ENCODE measurements at places on chromosomes 5 and 9. TPM values are rescaled to one million over a fixed set of nuclear protein-coding genes. Genes with fewer than 3 reads are reported as not detected.

DNA sequence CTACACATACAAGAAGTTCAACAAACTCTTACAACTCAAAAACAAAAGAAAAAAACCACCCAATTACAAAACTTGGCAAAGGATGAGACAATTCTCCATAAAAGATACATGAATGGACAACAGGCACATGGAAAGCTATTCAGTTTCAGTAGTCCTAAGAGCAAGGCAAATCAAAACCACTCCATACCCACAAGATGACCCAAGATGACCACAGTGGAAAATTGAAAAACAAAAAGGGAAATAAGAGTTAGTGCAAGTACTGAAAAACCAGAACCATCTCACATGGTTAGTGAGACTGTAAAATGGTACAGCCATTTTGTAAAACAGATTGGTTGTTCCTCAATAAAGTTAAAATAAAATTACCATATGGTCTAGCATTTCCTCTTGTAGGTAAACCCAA is 287.1 kb upstream of the CDH9 start:
- no peak overlapping the region for H3K4me3 ChIP-seq
- H3K27ac ChIP-seq: no peak overlapping the region
- H3K27me3 ChIP-seq: no peaks in the 10 kb centered on the region

DNA sequence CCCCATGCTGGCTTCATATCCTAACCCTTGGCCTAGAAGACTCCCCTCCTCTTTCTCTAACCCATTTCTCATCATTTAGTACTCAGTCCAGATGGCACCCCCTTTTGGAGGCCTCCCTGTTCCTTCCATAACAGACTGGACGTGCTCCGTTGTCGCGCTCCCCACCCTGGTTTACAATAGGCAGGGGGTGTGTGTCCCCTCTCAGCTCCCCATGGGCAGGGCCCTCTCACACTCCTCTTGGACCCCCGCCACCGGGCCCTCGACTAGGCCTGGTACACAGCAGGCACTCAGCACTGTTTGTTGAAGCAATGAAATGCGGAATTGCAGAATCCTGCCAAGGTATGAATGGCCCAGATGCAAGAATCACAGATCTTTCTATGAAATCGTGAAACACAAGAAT is 227.4 kb downstream of the FSTL4 start:
- no peak overlapping the region for H3K4me3 ChIP-seq
- H3K36me3 ChIP-seq: no peaks in the 10 kb centered on the region
- peaks cover 10% of the 10 kb centered on the region for H3K27me3 ChIP-seq
- no peak overlapping the region for H3K27ac ChIP-seq
- H3K4me1 ChIP-seq: no peaks in the 10 kb centered on the region
- DNase-seq: no peak

- no peak overlapping the region for H3K27ac ChIP-seq
- H3K36me3 ChIP-seq: peaks cover 8% of the 10 kb centered on the region
- no peaks in the 10 kb centered on the region for H3K4me1 ChIP-seq
Measured at GRCh38 chr5:122999947-123000563, 36.5 kb downstream of the PPIC start.

DNA sequence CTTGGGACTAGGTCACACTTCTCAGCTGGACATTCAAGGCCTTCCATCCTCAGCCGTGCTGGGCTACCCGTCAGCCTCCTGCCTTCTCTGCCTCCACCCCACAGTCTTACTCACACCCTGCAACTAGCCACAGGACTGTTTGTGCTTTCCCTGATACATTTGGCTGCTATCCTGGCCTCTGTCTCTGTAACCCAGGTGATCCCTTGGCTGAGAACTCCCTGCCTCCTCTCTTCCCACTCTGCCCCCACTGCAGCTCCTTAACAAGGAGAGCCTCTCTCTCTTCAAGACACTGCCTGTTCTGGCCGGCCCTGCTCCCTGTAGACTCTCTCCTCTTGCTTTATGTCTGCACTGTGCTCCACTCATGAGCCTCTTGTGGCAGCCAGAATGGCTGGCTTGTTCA is 120.6 kb downstream of the MSX2 start:
- peaks cover 3% of the 10 kb centered on the region for H3K27me3 ChIP-seq
- H3K4me3 ChIP-seq: no peak overlapping the region
- no peak overlapping the region for H3K27ac ChIP-seq
- no peaks in the 10 kb centered on the region for H3K36me3 ChIP-seq
- no peak for DNase-seq

DNA sequence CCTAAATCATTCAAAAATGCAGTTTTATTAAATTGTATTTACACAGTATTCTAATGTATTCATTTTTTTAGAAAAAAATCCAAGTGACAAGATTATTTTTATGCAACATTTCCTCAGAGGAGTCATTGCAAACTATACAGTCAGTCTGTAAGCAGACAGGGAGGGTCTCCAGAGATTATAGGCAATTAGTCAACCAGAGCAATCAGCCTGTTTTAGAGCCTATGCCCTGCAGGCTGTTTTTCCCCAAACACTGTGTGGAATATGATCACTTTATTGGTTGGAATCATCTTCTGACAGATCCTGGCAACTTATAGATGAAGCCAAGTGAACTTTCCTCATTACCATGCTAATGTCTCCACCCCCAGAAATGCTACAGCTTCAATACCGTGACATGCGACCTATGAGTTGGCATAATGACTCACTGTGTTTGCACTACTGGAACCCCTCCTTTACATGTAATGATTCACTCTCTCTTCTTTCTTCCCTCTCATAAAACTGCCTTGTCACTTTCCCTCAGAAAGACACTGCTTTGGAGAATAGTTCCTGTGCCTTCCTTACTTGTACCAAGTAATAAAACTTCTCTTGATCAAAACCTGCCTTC is 577.7 kb upstream of the FTMT start:
- peak overlapping the region; percentile 75 for H3K27ac ChIP-seq
- no peaks in the 10 kb centered on the region for H3K27me3 ChIP-seq
- peaks cover 11% of the 10 kb centered on the region for H3K4me1 ChIP-seq
- H3K36me3 ChIP-seq: no peaks in the 10 kb centered on the region

The MACROH2A1 gene
- 115 TPM for polyA plus RNA-seq

The GRIA1 gene
- polyA plus RNA-seq: 0.13 TPM

DNA sequence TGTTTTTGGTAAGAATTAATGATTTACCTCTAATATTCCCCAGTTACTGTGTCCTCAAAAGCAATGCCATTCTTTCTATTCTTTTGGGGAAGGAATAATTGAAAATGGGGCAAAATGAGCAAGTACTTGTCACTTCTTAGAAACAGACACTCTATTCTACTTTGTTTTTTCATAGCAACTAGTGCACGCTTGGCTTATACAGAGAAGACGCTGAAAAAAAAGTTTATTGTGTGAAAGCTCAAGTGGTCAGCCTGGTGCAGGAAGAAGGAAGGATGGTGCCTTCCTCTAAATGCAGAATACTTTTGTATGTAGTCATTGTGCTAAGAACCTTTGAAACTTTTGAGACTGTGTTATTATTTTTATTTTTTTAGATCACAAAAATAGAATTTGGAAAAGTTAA is 29.6 kb downstream of the ANKDD1B start:
- peak overlapping the region; percentile 69 for H3K27ac ChIP-seq
- H3K36me3 ChIP-seq: no peaks in the 10 kb centered on the region
- 0 out of 2 replicates have a peak, but pooled peaks cover 5% of the 10 kb centered on the region for H3K27me3 ChIP-seq
- DNase-seq: peak; percentile 32
- H3K4me3 ChIP-seq: peak overlapping the region; percentile 34

- DNase-seq: peak; percentile 84
- H3K27ac ChIP-seq: peak overlapping the region; percentile 40
Measured at GRCh38 chr5:5145651-5146529, 5.8 kb downstream of the ADAMTS16 start.

DNA sequence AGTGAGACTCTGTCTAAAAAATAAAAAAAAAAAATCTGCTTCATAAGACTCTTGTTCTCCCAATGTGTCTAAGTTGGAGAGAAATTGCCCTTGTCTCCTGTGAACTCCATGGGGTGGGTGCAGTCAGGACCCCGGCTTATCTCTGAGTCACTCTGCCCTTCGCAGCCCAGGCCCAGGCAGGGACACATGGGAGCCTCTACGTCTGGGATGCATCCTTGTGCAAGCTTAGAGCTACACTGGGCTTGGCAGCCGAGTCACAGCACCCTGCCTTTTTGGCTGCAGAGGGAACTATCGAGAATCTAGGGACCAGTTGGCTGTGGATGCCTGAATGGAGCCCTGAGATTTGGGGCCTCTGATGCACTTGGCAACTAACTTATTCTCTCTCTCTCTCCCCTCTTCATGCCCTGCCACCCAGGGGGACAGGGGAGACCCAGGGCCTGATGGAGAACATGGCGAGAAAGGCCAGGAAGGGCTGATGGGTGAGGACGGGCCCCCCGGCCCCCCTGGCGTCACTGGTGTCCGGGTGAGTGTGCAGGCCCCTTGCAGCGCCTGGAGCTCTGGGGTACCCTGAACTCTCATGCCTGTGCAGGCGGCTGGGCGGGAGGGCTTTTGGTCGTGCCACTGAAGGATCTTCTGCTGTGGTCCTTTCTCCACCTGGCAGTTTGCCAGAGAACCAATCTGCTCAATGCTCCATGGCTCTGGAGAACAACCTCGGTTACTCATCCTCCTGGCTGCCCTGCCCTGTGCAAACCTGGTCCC is 47.5 kb upstream of the ORM1 start:
- no peak overlapping the region for H3K4me3 ChIP-seq
- no peaks in the 10 kb centered on the region for H3K36me3 ChIP-seq
- no peak overlapping the region for H3K27ac ChIP-seq

GRCh38 chr5:157721159-157721558 is 10.1 kb upstream of the THG1L start:
- no peak overlapping the region for H3K4me3 ChIP-seq
- H3K36me3 ChIP-seq: no peaks in the 10 kb centered on the region
- DNase-seq: no peak

DNA sequence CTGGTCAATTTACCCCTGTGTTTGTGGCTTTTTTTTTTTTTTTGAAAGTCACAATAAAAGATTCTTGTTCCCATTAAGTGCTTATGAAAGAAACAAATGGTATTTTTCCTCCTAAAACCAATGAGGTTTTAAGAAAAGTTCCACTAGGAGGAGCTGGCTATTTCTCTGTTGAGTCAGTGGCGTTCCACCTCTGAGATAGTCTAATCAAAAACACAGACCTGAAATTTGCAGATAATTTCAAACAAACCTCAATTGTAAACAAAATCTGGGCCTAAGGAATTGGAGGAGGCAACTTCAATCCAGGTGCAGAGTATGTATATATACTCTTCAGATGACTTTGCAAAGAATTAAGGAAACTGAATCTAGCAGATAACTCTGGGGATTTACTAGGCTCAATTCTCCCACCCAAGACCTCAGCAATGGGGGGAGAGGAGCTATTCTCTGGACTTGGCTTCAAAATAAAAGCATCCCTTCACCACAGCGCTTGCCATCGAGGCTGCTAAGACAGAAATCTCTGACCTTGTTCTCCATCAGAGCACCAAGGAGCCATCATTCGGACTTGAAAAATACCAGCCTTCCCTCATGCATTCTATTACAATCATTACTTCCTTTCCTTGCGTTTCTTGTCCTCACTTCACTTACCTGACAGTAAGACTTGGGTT is 52.4 kb downstream of the FANCC start:
- H3K27me3 ChIP-seq: no peaks in the 10 kb centered on the region
- no peaks in the 10 kb centered on the region for H3K36me3 ChIP-seq
- DNase-seq: peak; percentile 69
- H3K4me3 ChIP-seq: no peak overlapping the region

GRCh38 chr5:27592231-27592630 is 553.8 kb upstream of the CDH9 start:
- H3K4me1 ChIP-seq: no peaks in the 10 kb centered on the region

- H3K27me3 ChIP-seq: no peaks in the 10 kb centered on the region
- H3K27ac ChIP-seq: no peak overlapping the region
- H3K36me3 ChIP-seq: no peaks in the 10 kb centered on the region
- H3K4me3 ChIP-seq: no peak overlapping the region
Measured at GRCh38 chr9:122076773-122077172, 16.3 kb downstream of the TTLL11 start.

DNA sequence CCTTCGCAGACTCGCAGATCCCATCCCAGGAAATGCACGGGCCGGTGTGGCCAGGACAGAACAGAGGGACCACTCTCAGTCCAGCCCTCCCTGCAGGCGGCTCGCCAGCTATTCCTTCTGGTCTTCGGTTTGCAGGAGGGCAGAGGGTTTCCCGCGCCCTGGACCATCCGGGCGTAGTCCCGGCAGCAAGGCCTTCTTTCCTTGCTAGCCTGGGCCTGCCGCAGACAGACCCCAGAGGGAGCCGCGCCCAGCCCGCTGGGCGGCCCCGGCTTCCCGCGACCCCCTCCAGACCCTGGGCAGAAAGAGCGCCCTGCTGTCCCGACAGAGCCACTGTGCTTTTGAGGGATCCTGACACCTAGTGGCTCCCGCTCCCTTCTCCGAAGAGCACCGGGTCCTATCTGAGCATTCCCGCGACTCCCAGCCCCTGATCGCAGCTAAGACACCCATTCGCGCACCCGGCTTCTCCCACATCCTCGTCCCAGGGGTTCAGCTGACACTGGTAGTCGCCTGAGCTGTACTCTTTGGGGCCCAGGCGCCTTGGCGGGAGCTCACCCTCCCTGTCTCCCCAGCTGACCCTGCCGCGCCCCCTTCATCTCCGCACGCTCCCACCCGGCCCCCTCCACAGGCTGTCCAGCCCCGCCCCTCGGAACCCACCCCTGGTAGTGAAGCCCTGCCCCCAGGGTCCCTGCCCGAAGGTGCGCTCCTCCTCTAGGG is 1.1 kb downstream of the CFAP90 start:
- H3K27me3 ChIP-seq: peaks cover 20% of the 10 kb centered on the region
- H3K36me3 ChIP-seq: no peaks in the 10 kb centered on the region
- no peaks in the 10 kb centered on the region for H3K4me1 ChIP-seq
- H3K4me3 ChIP-seq: no peak overlapping the region
- DNase-seq: peak; percentile 18

The SERINC5 gene
- 5.4 TPM for polyA plus RNA-seq

DNA sequence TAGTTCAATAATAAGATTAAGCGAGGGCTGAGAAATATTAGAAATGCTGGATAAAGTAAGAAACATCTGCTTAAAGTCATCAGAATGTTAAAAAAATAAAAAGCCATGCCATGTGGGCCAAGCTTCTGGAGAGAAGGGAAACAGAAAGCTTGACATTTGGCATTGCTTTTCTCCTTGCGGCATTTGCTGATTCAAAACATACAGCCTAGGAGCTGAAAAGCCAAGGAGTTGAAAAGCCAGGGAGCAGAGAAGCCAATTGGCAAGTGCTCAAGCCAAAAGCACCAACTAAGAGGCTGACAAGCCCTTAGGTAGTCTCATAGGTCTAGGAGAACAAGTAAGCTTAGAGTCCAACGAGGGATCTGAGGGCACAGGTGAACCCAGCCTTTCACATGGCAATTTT is 754.3 kb downstream of the TLE4 start:
- no peaks in the 10 kb centered on the region for H3K36me3 ChIP-seq
- DNase-seq: no peak
- H3K4me1 ChIP-seq: no peaks in the 10 kb centered on the region
- H3K4me3 ChIP-seq: no peak overlapping the region
- H3K27me3 ChIP-seq: no peaks in the 10 kb centered on the region

GRCh38 chr5:14580398-14581034 is 1.1 kb upstream of the OTULINL start:
- H3K36me3 ChIP-seq: no peaks in the 10 kb centered on the region
- H3K27me3 ChIP-seq: peaks cover 53% of the 10 kb centered on the region
- no peak overlapping the region for H3K4me3 ChIP-seq
- DNase-seq: peak; percentile 53
- no peaks in the 10 kb centered on the region for H3K4me1 ChIP-seq
- H3K27ac ChIP-seq: no peak overlapping the region

- H3K27me3 ChIP-seq: no peaks in the 10 kb centered on the region
- H3K4me3 ChIP-seq: peak overlapping the region; percentile 37
- DNase-seq: peak; percentile 67
- no peaks in the 10 kb centered on the region for H3K36me3 ChIP-seq
Measured at GRCh38 chr5:15645381-15646160, 145.6 kb downstream of the FBXL7 start.

The TPPP gene
- polyA plus RNA-seq: not detected

Data from GM23248 (cell line).